ENCODE measurements at places on chromosomes 13 and 19.

GRCh38 chr13:83423381-83423780, 458.9 kb downstream of the SLITRK1 start:
- DNase-seq, result no peak

- no peak for DNase-seq
These were observed 1.5 kb downstream of the KCNN4 start for GRCh38 chr19:43779147-43779819.

DNA sequence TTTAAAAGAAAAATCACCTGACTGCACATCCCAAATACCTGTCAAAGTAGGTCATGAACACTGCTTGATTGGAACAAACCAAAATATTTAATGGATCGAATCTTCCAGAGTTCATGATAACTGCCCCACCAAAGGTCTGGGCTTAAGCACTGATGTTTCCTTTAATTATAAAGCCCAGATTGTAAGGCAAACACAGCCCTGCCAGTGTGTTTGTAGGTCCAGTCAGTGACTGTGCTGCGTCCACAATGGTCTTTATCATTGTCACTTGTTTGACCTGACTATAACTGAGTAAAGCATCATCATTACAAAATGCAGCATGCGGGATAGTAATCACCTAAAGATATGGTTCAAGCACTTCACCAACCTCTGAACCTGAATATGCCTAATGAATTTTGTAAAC, 63.3 kb downstream of the IRS2 start:
- DNase-seq, result no peak

DNA sequence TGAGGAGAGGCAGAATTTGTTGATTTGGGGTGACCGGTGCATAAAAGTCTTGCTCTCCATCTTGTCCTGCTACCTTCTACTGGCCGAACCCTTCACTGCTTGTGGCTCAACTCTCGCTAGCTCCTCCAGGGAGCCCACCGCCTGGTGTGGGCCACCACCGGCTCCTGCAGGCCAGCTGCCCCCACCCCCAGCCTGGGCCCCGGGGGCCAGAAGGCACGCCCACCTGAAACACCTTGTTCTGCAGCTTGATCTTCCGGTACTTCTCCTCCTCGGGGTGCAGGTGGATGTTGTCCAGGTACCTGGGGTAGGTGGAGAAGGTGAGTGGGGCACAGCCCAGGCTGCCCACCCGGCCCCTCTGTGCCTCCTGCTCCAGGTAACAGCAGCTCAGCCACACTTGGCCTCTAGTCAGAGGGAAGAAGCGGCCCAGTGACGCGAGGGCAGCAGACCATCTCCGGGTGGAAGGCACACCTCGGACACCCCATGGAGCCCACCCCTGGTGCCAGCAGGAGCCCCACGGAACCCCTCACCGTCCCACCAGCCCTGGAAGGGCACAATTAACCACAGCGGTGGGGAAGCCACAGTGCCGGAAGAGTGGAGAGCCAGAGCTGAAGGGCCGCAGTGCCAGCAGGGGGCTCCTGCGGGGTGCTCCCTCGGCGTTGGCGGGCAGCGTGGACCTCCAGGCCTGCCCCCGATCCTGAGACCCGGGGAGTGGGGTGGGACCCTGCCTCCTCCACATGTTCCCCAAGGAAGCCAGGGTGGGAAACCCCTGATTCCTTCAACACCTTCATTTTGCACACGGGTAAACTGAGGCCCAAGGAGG, 10.1 kb downstream of the UBXN6 start:
- no peak for DNase-seq

DNA sequence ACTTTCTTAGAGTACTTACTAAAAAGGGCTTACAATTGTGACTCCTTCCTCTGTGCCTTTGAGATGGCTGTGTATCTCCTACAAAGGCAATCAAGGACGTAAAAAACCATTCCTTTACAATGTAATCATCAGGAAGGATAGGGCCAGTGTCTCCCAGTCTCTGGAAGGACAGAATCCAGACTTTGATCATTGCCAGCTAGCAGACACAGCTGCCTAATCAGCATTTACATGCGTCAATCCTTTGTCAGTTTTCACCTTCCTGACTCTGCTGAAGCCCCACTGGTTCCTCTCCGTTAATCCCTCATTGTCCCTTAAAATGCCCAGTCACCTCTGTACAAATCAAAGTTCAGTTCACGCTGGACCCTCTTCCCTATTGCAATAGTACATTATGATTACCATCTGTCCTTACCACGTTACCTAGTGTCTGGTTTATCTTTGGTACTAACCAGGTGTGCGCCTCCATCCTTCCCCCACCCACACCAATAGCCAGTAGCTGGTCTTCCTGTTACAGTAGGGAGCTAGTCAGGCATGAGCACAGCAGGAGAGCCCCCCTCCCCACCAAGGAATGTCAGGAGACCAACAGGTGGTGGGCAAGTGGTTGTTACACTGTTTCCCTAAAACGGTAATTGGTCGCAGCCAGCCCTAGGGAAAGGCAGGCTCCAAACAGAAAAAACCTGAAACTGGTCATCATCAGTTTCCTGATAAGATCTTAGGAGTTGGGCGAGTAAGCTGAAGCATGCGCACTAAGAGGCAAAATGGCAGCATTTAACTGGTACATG, 49.7 kb downstream of the TGDS start:
- DNase-seq, result no peak

GRCh38 chr19:29309637-29310036, 96.7 kb upstream of the UQCRFS1 start:
- DNase-seq, result no peak

- DNase-seq, result no peak
These were observed 26.6 kb downstream of the SIGLEC7 start for GRCh38 chr19:51168564-51169282.

- no peak for DNase-seq
These were observed 125.0 kb downstream of the COL4A1 start for GRCh38 chr13:110182003-110182402.

DNA sequence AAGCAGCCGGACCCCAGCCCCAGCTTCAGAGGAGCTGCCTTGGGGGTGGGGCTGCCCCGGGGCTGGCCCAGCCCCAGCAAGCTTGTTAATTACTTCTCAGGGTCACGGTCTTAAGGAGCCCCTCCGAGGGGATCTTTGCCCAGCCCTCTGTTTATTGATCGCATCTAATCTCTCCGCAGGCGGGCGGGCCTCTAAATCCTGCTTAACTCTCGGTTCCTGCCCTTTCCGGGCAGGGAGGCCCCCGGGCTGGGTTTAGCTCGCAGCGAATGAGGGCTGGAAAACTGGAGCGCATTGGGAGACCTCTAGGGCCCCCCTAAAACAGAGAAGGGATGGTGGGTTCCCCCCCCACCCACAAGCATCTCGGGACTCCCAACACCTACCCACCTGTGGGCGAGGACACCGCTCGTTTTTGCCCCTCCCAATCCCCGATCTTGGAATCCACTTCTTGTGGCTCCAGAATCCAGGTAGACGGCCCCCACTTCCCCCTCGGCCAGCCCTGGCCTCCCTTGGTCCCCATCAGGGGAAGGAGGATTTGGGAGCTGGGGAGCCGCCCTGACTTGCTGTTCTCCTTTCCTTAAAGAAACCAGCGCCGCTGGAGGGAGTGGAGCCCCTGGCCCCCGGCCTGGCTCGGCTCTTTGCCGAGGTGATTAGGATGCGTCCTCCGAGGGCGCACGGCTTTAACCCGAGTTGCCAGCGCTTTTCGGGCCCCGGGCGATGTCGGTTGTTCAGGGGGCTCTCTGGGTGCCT, 59.5 kb upstream of the ADGRL1 start:
- no peak for DNase-seq

GRCh38 chr19:30570194-30570593, 198.0 kb downstream of the ZNF536 start:
- no peak for DNase-seq

GRCh38 chr19:19034204-19034624, 811 bp downstream of the ARMC6 start:
- DNase-seq, result no peak

- no peak for DNase-seq
These were observed 146.6 kb downstream of the RNF17 start for GRCh38 chr13:24910502-24911132.

DNA sequence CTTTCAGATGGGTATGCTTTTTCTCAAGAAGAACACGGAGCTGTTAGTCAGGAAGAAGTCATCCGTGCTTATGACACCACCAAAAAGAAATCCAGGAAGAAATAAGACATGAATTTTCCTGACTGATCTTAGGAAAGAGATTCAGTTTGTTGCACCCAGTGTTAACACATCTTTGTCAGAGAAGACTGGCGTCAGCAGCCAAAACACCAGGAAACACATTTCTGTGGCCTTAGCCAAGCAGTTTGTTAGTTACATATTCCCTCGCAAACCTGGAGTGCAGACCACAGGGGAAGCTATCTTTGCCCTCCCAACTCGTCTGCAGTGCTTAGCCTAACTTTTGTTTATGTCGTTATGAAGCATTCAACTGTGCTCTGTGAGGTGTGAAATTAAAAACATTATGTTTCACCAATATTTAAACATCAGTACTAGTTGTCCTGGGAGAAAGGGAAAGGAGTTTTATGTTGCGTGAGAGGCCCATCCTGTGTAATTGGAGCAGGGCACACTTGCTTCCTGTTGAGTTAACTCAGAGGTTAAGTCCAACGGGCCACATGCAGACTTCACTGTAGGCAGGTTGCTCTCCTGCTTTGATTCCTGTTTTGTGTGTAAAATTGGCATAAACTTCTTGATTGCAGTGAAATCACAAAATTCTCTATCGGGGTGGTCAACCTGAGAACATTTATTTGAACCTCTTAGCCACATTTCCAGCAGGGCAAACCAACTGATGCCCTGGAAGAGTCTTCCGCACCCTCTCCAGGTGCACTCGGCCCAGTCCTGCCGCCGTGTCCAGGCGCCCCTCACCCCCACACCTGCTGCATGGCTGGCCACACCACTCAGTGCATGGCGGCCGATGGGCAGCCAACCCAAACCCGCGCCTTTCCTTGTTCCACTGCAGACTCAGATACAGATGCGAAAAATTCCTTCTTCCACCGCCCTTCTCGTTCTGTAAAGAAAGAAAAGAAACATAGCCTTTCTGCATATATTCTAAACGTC, 31.6 kb downstream of the SHISA2 start:
- peak; percentile 63 for DNase-seq

DNA sequence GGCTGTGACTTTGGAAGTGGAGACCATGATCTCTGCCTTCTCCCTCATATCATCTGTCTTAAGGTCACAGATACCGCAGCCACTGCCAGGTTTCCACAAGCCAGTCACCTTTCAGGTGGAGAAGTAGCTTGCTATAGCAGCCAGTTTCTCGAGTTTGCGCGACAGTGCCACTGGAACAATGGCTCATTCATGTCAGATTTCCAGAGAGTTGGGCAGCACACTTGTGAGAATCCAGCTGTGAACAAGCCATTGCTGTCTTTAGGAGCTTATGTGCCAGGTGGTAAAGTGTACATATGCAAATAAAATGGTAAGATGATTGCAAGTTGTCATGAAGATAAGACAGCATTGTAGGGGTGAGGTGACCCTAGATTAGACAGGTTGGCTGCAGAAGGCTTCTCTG, 22.3 kb downstream of the GARRE1 start:
- no peak for DNase-seq

- no peak for DNase-seq
These were observed 1551.8 kb downstream of the SLITRK1 start for GRCh38 chr13:82330499-82330898.

- no peak for DNase-seq
These were observed 221.1 kb upstream of the EDNRB start for GRCh38 chr13:78139765-78140164.

GRCh38 chr13:28490061-28490460, 4.9 kb downstream of the FLT1 start:
- DNase-seq, result no peak

GRCh38 chr13:49497272-49497671, 1.5 kb downstream of the PHF11 start:
- no peak for DNase-seq

DNA sequence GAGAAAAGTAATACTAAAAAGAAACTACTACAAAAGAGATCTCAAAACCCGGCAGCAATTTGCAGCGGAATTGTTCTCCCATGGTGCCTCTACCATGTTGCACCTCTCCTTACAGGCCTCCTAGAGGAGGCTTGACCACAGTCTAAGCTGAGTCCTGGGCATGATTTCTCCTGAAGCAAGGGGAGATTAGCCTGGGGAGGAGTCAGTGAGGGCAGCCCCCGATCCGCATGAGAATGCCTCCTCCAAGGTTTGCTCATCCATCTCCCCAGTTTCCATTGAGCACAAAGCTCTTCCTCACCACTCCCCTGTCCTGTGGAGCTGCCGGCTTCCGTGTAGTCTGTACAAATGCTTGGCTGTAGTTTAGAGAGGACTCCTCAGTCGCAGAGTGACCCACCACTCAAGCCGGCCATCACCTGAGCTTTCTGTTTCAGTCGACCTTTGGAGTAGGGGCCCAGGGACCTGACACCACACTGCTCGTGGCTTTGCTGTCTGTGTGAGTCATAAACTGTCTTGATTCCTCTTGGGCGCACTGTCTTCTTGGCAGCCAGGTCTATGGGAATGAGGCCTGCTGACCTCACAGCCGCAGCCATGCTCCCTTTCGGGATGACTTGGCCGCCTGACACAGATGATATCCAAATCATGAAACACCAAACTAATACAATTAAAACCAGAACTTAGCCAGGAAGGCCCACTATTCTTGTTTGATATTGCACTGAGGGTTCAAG, 72.3 kb downstream of the C1QTNF9 start:
- DNase-seq, result no peak

- no peak for DNase-seq
These were observed 46.9 kb upstream of the UQCRFS1 start for GRCh38 chr19:29259867-29260281.

GRCh38 chr13:93029536-93029935, 197.1 kb upstream of the GPC6 start:
- DNase-seq, result no peak

DNA sequence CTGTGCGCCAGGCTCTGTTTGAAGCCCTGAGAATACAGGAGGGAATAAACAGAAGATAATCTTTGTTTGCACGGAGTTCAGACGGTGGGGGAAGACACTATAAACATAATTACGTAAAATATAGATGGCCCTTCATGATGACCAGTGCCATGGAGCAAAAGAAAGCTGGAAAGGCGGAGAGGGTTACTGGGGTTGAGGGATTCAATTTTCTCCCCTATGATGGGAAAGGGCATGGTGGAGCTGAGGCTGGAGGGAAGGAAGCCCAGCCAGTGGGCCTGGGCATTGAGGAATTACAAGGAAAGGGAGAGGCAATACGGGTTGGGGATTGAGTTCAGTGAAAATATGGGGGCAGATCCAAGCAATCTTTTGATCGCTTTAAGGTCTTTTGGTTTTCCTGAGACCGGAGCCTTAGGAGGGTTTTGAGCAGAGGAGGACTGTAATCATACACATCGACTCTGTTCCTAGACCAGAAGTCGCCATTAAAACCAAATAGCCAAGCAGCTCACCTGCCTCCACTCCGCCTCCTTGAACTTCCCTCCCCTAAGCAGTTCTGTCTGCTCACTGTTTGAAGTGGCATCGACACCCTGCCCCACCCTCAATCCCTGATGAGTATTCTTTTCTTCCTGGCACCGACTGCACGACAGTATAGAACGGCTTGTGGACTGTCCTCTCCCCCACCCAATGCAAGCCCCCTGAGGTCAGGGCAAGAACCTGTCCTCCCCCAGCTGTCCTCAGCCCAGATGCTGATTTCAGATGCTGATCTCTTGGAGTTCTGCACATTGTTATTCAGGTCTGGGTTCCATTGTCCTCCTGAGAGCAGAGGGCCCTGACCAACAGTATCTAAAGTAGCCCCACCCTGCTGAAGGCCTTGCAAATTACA, 813 bp upstream of the ZNF296 start:
- no peak for DNase-seq

GRCh38 chr19:7426986-7427385, 61.8 kb downstream of the PEX11G start:
- DNase-seq, result no peak

Data from fibroblast of skin of left quadriceps (primary cell).